ENCODE measurements at places on chromosomes 6 and 20. TPM values are rescaled to one million over a fixed set of nuclear protein-coding genes. Genes with fewer than 3 reads are reported as not detected.

Gene B4GALT5
- 73.3 TPM for total RNA-seq

Gene CABLES2
- total RNA-seq: 4.5 TPM

Gene SLC44A4
- total RNA-seq: 137 TPM

Gene CCDC170
- 2.1 TPM for total RNA-seq

Gene EYA2
- 2.6 TPM for total RNA-seq

Gene PAK5
- total RNA-seq: 0.13 TPM

Gene CRYBG1
- total RNA-seq: 32.6 TPM

Gene INSM1
- total RNA-seq: not detected

Gene WFDC10A
- not detected for total RNA-seq

Gene NOTCH4
- total RNA-seq: 30.5 TPM

Gene SLC35D3
- not detected for total RNA-seq

Gene TGM2
- total RNA-seq: 611 TPM

Gene FIG4
- 17.8 TPM for total RNA-seq

Gene APOM
- total RNA-seq: 4.6 TPM

Gene POU3F2
- total RNA-seq: not detected

Gene ACTL10
- total RNA-seq: 3.0 TPM

Gene MLN
- not detected for total RNA-seq

Gene BTN1A1
- total RNA-seq: 0.09 TPM

Gene MCHR2
- not detected for total RNA-seq

Gene FGD2
- total RNA-seq: 49.5 TPM

Gene KIF13A
- 35.9 TPM for total RNA-seq

Gene GHRH
- not detected for total RNA-seq

Gene CEP57L1
- 10.6 TPM for total RNA-seq

Gene SMIM28
- not detected for total RNA-seq

Gene AIF1
- 44.1 TPM for total RNA-seq

Gene ECT2L
- total RNA-seq: 0.13 TPM

Gene STMND1
- total RNA-seq: not detected

Gene NKX2-2
- total RNA-seq: not detected

Gene CLPSL1
- total RNA-seq: not detected

Gene RAMACL
- 1.9 TPM for total RNA-seq

Gene HLA-DPA1
- total RNA-seq: 200 TPM

Gene XPO5
- 34.3 TPM for total RNA-seq

Gene GMPR
- 51.4 TPM for total RNA-seq

Gene MCM3
- 40.9 TPM for total RNA-seq

Gene TFAP2C
- 1.4 TPM for total RNA-seq

Gene KIAA1755
- total RNA-seq: 5.1 TPM

Gene MYMX
- total RNA-seq: 1.1 TPM

Gene C20orf141
- total RNA-seq: not detected

Gene LY6G6F
- total RNA-seq: not detected

Gene TFAP2D
- not detected for total RNA-seq

Gene SYNGAP1
- 17.8 TPM for total RNA-seq

Gene ATP9A
- total RNA-seq: 40.2 TPM

Gene IL17A
- total RNA-seq: not detected

Gene LRRC1
- total RNA-seq: 12.6 TPM

Gene SIRPB2
- total RNA-seq: 8.2 TPM

Gene BNIP5
- 0.44 TPM for total RNA-seq

Gene FANCE
- total RNA-seq: 2.7 TPM

Gene ZGPAT
- 30.5 TPM for total RNA-seq

Gene SOX18
- 56.7 TPM for total RNA-seq

Gene MEI4
- 1.2 TPM for total RNA-seq

Gene SPAG4
- 16.0 TPM for total RNA-seq
